NCI-H2081 (cell line): ENCODE measurements at places on chromosomes 1 and 21.

GRCh38 chr1:161727256-161727924, 6.0 kb downstream of the FCRLB start:
- no peak for DNase-seq

- no peak for DNase-seq
These were observed 23.3 kb upstream of the PTGFRN start for GRCh38 chr1:116886291-116886878.

DNA sequence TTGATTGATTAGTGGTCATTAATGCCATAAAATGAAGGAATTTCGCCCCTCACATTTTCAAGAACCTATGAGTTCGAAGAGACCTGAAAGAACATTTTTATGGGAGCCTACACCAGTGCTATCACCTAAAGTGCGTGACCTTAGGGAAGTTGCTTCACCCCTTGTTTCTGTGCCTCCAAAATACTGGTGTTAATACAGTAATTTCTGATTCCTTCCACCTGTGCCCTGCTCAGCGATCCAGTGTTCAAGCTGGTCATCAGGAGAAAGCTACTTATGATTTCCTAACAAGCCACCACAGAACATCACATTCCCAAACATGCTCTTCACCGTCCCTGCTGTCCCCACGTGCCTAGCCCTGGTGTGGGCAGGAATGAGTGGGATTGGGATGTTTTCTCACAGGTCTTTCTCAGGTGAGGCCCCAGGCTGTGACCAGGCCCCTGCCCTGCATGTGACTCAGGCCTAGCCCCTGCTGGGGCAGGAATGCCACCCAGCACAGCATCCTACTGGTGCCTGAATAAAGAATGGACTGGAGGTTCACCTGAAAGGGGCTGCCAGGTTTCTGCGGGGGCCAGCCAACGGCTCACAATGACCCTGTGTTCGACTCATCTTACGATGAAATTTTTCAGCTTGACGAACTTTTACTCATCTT, 60.3 kb downstream of the CD247 start:
- DNase-seq, result no peak

DNA sequence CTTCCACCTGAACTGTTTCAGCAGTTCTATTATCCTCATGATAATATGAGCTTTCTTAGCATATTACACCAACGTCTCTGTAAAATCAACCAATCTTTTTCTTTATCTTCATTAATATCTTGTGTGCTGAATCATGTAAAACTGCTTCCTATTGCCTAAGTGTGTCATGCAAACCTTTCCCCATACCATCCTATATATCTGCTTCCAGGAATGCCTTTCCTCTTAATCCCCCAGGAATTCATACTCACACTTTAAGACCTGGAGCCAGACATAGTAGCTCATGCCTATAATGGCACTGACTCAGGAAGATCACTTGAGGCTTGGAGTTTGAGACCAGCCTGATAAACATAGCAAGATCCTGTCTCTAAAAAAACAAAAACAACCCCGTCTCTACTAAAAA, 183.9 kb downstream of the NRIP1 start:
- DNase-seq, result no peak

DNA sequence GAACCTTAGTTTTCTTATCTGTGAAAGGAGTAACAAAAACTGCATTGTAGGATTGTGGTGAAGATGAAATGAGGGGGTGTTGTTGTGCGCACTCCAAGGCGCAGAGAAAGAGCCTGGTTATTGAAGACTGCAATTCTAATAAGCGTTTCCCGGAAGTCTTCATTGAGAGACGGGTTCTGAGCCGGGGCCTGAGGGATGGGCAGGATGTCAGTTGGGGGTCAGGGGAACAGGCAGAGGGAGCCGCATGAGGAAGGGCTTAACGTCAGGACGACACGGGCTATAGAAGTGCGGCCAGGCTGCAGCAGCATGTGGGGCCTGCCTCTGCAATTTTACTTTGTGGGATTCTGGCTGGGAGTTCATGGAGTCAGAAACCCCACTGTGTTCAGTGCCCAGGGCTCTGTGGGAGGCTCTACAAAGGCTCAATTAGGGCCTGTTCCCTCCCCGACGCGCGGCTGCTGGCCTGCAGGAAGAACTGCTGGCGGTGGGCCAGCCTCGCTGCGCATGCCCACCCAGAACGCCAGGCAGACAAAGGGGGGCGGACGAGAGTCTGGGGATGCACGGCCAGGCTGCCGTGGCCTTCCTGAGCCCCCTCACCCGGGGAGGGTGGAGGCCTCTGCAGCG, 20.7 kb downstream of the TRIM62 start:
- peak; percentile 86 for DNase-seq

GRCh38 chr1:8458607-8459006, 140.7 kb downstream of the SLC45A1 start:
- DNase-seq, result no peak

DNA sequence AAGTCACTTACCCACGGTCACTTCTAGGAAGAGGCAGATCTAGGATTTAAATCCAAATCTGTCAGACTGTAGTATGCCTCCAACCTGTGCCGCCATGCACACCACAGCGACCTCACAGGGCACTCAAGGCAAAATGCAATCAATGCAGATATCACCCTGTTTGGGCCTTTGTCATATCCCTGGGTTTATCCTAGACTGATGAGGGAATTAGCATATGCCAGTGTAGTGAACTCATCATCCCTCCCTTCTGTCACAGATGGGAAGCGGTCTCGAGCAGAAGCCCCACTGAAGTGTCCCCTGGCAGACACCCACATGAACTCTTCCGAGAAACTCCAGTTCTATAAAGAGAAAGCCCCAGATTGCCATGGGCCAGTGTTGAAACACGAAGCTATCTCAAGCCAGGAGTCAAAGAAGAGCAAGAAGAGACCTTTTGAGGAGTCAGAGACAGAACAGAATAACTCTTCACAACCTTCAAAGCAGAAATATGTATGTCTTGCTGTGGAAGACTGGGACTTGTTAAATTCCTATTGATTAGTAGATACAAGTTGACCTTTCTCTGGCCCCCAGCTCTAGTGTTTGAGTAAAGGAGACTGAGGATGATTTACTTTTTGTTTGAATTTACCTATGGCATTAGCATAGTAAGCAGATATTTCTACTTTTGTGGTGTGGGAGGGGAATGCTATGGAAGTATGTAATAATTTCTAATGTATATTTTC, 21.4 kb downstream of the LRRC42 start:
- DNase-seq, result no peak

DNA sequence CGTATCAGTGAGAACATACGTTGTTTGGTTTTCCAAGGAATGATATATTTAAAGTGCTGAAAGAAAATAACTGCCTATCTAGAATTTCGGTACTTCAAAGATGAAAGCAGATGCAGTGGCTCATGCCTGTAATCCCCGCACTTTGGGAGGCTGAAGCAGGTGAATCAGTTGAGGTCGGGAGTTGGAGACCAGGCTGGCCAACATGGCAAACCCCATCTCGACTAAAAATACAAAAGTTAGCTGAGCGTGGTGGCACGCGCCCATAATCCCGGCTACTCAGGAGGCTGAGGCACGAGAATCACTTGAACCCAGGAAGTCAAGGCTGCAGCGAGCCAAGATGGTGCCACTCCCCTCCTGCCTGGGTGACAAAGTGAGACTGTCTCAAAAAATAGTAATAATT, 16.4 kb downstream of the CD244 start:
- no peak for DNase-seq

GRCh38 chr1:240475832-240476231, 136.1 kb downstream of the GREM2 start:
- no peak for DNase-seq

GRCh38 chr1:61084491-61085031, 2.2 kb downstream of the NFIA start:
- DNase-seq, result no peak

DNA sequence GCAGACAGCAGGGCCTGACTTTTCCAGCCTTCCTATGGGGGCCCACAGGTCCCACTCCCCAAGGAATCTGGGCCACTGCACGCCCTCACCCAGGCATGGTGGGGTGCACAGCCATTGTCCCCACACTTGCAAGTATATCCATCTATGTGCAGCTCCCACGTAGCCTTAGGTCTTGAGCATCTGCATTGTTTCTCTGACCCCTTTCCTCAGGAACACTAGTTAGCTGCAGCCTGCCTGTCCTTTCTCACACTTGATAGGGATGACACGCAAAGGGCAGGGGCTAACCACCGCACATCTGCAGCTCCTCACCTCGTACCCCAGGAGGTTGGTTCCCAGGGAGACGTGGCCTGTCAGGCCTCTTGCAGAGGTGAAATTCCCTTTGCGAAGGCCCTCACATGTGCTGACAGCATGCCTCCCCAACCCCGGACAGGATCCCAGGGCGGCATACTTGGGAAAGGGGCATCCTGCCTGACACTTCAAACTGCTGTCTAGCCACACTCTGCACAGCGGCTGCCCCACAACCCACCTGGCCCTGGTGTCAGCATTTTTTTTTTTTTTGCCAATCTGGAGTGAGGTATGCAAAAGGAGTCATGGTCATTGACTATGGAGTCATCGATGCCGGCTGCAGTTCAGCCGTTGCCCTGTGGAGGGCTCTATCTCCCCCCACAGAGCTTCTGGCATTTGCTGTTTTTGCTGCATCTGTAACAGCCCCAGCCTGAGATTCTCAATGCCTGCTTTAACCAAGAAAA, 5.0 kb downstream of the JMJD4 start:
- peak; percentile 57 for DNase-seq

DNA sequence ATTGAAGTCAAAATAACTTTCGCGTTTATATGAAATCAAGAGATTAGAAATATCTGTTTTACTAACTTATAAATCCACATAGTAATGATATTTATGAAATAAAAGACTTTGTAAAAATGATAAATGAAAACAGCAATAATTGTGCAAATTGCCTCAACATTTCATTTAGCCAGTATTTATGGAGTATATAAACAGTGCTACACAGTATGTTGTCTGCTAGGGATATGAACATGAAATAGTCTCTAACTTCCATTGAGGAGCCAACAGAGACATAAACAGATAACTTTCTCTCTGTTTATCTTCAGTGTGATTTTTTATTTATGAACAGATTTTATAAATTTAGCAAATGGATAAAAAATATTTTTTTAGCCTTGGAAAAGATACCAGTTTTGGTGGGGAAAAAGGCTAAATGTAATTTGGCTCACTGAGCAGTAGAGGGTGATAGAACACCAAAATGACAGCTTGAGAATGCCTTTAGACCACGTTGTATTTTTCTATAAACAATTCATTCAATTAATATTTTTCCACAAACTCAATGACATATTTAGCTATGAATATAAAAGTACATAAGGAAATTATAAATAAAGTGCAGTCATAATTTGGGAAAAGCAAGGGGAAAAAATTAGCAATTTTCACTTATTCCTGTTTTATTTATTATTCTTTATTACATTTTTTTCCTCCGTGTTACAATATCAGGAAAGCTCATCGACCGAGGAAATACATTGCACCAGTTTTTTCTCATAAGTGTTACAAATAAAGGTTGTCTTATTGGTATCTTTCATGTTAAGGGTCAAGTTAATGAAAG, 47.5 kb upstream of the EEIG2 start:
- peak; percentile 3 for DNase-seq
